ENCODE measurements at places on chromosomes 16 and 17.

DNA sequence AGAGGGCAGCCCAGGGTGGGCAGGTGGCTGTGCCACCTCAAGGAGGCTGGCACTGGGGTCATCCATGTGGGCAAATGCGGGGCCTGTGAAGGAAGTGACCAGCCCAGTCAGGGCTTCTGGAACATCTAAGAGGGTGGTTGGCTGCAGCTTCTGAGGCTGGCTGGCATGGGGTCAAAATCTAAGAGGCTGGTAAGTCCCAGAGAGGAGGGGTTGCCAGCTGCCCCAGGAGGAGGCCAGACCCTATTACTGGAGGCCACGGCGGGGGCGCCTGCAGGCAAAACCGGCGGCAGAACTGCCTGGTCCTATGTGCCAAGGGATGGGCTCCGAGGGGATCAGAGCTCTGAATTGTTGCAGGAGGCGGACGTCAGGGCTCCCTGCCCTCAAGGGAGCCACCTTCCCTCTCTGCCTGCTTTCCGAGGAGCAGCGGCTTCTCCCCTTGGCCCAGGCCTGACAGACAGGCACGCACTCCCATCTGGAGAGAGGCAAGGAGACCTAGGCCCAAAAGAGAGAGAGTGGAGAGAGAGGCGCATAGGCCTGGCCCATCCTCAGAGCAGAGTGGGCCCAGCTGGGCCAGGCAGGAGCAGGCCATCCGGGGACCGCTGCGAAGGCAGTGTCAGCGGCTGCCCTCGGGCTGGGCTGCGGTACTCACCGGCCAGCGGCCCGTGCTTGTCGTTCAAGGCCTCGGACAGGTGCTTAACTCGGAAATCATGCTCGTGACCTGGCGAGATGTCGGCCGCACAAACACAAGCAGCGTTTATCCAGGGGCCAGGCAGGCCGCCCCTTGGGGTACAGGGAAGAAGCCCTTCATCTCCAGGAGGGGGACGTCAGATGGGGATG is 10.9 kb downstream of the ZACN start:
- no peak for DNase-seq

- no peak for DNase-seq
These were observed 15.4 kb upstream of the KRT24 start for GRCh38 chr17:40718930-40719329.

- no peak for DNase-seq
These were observed at the start of the genes ACADVL and DLG4 for GRCh38 chr17:7219812-7220592. Gene ACADVL (plus strand): TSS chr17:7219938. CDS start chr17:7219985, 47 bp downstream. Gene DLG4 (minus strand): TSS chr17:7219836.

- DNase-seq: no peak
These were observed 3.6 kb downstream of the RNF43 start for GRCh38 chr17:58413684-58414083.

- no peak for DNase-seq
These were observed 15.6 kb upstream of the PMFBP1 start for GRCh38 chr16:72187551-72187950.

Measured in stimulated activated CD4-positive, alpha-beta T cell treated with anti-CD3 and anti-CD28 coated beads, Interleukin-1b, Interleukin-23, amount 100 ng/mL, for 1 hour (primary cell).